ENCODE measurements at places on chromosomes 6 and 20. TPM values are rescaled to one million over a fixed set of nuclear protein-coding genes. Genes with fewer than 3 reads are reported as not detected.

DNA sequence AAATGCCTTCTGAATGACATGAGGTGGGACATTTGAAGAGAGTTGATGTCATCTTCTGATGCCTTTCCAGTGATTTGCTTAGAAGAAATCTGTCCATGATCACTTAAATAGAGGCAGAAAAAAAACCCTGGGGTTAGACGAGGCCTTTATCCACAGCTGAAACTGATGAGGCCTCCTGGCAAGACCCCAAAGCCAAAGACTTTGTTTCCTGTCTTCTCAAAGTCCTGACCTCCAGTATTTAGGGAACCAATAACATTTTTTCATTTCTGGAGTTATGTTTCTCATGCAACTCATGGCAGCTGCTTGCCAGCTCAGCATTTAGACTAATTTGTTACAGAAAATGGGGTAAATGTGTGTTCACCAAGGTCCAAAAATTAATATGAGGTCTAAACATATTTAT lies 248.0 kb upstream of the PRDM1 start:
- no peak overlapping the region for H3K27ac ChIP-seq
- no peaks in the 10 kb centered on the region for H3K4me1 ChIP-seq
- DNase-seq = no peak

DNA sequence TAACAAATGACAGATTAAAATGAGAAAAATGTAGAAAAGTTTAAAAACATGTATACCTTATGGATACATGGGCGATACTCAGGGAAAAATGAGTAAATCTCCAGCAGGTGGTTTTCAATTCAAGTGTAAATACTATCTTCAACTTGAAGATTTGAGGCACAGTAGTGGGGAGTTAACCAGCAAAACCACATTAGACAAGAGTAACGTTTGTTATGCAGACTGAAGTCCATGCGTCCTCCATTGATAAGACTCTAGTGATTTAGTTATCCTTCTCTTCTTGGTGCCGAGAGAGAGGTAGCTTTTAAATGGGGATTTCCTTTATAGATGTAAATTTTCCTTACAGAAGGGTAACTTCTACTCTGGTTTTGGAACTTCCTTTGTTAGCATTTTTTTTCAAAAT lies 28.1 kb downstream of the PCMTD2 start:
- no peak for DNase-seq
- no peaks in the 10 kb centered on the region for H3K4me1 ChIP-seq
- H3K4me3 ChIP-seq = no peak overlapping the region
- H3K27ac ChIP-seq = no peak overlapping the region

DNA sequence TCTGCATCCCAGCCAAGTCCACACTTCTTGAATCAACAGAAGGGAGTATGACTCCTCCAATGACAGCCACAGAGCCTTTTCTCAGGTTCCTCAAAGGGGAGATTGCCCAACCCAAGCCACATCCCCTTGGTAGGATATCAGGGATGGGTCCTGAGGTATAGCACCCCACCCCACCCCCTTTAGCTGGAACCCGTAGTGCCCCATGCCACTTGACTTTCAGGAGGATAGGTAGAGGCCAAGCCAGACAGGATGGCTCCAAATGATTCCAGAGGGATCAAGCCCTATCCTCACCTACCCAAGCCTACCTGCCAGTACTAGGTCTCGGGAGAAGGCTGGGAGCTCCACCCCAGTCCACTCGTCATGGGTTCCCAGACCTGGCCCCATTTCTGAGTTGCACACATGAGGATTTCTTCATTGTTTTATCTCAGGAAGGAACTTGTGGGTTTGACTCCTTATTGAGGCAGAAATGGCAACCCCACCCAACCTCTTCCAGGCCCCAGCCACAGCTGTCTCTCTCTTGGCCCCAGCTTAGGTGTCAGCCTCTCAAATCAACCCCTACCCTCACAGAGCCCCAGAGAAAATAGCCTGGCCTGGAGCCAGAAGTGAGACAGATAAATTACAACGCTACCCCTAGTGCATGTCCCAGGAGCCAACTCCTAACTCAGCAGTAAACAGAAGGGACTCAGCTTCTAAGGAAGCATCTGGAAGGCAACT lies 3.6 kb downstream of the CCND3 start:
- H3K4me1 ChIP-seq = peaks cover 72% of the 10 kb centered on the region
- no peaks in the 10 kb centered on the region for H3K27me3 ChIP-seq
- H3K4me3 ChIP-seq = no peak overlapping the region
- no peak for DNase-seq

DNA sequence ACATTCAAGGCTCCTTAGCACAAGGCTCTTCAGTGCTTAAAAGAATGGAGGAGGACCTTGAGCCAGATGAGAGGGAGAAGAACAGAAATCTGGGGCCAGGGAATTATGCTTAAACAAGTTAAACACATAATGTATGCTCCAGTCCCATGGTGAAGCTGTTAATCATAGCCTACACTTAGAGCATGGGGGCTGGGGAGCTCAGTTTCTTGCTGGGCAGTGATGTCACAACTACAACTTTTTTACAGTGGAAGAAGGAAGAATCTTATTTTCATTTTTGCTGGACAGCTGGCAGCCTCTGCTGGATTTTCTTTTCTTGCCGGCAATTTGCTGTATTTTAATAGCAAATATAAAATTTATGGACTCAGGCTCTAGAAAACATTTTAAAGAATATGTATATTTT lies 432.5 kb downstream of the CD109 start:
- no peaks in the 10 kb centered on the region for H3K27me3 ChIP-seq
- H3K27ac ChIP-seq = no peak overlapping the region
- no peaks in the 10 kb centered on the region for H3K4me1 ChIP-seq
- no peak for DNase-seq

The LY6G6F gene
- total RNA-seq = not detected

The HLA-G gene
- total RNA-seq = 1.6 TPM

The LIN28B gene
- not detected for total RNA-seq
